GM12892 (cell line): ENCODE measurements at places on chromosomes 12 and 14.

- no peak for DNase-seq
These were observed 8.5 kb downstream of the FOXG1 start for GRCh38 chr14:28774764-28775735.

DNA sequence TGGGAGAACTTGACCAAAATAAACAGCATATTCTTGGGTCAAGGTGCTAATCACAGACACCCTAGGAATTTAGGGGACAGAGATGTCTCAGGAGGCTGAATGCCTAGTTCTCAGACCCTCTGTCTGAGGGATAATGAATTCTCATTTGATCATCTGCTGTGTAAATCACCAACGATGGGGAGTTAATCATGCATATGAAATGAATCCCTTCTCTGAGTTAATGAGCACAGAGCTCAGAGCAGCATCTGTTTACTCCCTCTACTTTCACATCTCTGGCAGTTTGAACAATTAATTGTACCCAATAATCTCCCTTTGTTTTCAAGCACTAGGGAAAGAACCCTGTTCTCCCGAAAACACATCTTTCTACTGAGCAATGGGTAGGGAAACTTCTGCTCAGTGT, 129.4 kb upstream of the SRRM4 start:
- no peak for DNase-seq

- DNase-seq = no peak
These were observed 3.8 kb downstream of the ARHGEF25 start for GRCh38 chr12:57614948-57615500.

GRCh38 chr14:100543471-100544455, 43.5 kb downstream of the BEGAIN start:
- no peak for DNase-seq

GRCh38 chr14:66037361-66037760, 448.8 kb upstream of the CCDC196 start:
- DNase-seq = no peak

DNA sequence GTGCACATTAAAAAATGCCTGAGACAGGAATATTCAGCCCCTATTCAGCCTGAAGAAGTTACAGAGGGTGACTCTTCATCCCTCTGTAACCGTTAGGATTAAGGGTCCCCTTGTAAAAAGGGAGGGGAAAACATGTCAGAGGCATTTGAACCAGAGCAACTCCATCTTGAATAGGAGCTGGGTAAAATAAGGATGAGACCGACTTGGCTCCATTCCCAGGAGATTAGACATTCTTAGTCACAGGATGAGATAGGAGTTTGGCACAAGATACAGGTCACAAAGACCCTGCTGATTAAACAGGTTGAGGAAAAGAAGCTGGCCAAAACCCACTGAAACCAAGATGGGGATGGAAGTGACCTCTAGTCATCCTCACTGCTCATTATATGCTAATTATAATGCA, 19.9 kb upstream of the MDM1 start:
- DNase-seq = no peak

- DNase-seq = no peak
These were observed 11.4 kb downstream of the CLECL1 start for GRCh38 chr12:9721394-9722092.

DNA sequence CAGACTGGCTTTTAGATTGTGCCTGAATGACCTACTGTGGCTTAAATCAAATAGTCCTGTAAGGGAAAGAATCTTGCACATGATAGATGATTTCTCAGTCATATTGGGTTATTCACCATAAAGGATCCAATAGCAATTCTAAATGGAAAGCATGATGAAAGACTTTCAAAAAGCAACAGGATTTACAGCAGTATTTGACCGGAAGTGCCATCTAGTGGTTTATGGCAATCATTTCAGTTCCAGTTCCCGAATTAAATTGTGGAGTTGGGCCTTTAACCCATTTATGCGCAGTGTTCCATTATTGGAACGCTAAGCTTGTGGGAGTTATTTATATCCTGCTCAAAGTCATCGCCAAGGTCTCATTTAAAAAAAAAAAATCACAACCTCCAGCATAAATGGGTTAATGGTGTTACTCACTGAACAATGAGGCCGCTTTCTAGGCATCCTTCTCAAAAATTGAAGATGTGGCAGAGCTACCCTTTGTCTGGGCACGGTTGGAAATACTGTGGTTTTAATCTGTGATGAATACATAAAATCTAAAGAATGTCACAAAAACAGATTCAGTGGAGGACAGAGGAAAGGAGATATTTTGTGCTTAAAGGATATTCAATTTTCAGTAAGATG, 60.8 kb upstream of the REP15 start:
- DNase-seq = no peak

- DNase-seq = no peak
These were observed 415.8 kb downstream of the TMTC2 start for GRCh38 chr12:83102499-83102898.

DNA sequence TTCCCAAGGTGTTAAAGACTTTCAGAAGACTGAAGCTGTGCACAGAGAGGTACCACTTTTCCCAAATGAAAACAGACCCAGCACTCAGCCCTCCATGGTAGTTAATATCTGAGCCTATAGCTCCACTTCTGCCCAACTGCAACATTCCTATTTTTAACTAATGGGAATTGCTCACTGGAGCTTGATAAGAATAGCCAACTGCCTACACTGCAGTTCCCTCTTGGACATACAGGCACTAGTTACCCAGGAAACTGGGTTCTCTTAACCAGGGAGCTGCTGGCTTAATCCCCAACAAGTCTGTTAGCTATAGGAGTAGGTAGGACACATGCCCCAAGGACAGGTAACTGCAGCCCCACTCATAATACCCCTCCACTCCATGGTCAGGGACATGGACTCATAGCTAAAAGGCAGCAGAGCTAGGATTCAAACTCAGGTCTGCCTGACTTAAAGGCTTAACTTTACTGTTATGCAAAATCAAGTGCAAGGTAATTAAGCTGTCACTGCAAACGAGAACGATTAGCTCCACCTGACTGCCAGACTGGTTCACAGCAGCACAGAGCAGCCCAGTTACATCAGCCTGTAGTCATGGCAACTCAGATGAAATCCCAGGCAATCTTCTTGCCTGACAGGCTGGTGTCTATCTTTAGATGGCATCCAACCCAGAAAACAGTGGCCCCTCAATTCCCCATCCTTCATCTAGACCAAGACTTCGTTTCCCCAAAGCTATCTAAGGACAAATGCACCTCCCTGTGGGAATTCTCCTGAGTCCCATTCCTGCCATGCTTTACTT, 77.1 kb upstream of the ACTN1 start:
- no peak for DNase-seq

DNA sequence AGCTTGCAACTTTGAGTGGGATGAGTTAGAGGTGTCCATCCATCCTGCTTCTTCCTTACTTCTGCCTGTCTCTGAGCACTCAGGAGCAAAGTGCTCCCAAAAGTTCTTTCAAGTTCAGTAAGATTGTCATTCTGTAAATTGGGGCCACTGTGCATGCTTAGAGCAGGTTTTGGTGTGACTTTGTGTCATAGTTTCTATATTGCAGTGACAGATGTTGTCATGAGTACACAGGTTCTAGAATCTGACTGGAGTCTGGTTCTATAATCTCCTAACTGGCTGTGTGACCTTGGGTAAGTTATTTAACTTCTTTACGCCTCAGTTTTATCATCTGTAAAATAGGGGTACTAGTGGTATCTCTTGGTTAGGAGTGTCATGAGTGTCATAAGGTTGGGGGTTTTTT, 202.7 kb upstream of the BCL2L14 start:
- DNase-seq = no peak

DNA sequence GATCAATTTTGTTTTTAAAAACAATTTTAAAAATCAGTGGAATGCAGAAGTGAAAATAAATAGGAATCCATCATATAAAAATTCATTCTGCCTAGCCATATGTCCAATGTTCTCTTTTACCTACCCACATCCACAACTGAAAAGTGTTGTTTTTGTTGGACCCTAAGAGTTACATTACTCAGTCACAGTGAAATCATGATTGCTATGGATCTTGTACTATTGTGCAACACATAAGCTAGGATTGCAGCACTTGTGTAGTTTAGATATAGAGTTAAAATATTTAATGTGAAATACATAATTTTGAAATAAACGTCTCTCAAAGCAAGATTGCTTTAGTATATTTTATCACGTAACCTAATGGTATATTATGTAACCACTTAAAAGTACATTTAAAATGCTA, 213.3 kb upstream of the CLEC14A start:
- DNase-seq = no peak

DNA sequence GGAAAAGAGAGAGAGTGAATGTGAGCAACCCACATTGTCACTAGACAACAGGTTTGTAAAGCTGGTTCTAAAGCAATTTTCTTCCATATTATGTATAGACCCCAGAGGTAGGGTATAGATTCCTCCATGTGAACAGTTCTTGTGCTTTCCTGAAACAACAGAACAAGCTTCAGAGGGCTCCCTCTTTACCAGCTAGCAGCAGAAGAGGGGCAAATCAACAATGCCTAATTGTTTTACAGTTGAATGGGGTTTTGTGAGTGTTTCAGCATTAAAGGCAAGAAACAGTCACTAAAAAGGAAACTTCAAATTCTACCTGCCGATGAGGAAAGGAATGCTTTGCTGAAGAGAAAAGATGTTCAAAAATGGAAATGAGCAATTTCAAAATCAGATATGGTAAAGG, 341.2 kb upstream of the KITLG start:
- no peak for DNase-seq

- DNase-seq = no peak
These were observed 5.9 kb downstream of the RIN3 start for GRCh38 chr14:92519246-92520101.

- no peak for DNase-seq
These were observed 617.6 kb downstream of the TRHDE start for GRCh38 chr12:72889791-72890190.

DNA sequence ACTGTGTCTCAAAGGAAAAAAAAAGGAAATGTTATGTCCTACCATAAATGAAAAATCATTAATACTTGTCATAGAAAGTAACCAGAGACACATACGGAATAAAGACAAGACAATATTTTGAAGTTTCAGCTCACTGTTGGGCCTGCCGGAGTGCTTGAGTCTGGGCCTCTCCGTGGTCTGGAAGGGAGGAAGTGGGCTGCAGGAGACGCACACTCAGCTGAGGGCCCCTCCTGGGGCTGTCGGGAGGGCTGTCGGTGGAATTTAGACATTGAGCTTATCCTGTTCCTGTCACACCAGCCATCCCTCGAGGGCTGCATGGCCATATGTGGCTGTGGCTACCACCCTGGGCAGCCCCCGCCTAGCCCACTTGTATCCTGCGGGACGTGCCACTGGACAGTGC, 80.6 kb downstream of the DDX51 start:
- no peak for DNase-seq

GRCh38 chr12:79883216-79883615, 51.7 kb downstream of the PPP1R12A start:
- no peak for DNase-seq

- no peak for DNase-seq
These were observed 13.3 kb upstream of the CMAS start for GRCh38 chr12:22032732-22033131.

GRCh38 chr14:75523771-75524171, 1.5 kb downstream of the BATF start:
- DNase-seq = no peak

DNA sequence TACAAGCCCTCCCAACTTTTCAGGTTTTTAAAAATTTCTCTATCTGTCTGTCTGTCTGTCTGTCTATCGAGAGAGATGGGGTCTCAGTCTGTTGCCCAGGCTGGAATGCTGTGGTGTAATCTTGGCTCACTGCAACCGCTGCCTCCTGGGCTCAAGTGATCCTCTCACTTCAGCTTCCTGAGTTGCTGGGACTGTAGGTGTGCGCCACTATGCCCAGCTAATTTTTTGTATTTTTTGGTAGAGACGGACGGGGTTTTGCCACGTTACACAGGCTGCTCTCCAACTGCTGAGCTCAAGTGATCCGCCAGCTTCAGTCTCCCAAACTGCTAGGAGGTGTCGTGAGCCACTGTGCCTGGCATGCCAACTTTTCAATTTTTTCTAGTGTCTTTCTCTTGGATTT, 437.2 kb downstream of the PCNX1 start:
- DNase-seq = no peak

- no peak for DNase-seq
These were observed 59.9 kb upstream of the CLMN start for GRCh38 chr14:95379634-95380033.
